ENCODE measurements at places on chromosomes 2 and 18. TPM values are rescaled to one million over a fixed set of nuclear protein-coding genes. Genes with fewer than 3 reads are reported as not detected.

Gene RND3
- total RNA-seq, result 99.1 TPM

Gene PLEKHH2
- 2.3 TPM for total RNA-seq

Gene NAT8
- not detected for total RNA-seq

Gene SCYGR7
- total RNA-seq, result not detected

Gene PSMD1
- total RNA-seq, result 119 TPM

DNA sequence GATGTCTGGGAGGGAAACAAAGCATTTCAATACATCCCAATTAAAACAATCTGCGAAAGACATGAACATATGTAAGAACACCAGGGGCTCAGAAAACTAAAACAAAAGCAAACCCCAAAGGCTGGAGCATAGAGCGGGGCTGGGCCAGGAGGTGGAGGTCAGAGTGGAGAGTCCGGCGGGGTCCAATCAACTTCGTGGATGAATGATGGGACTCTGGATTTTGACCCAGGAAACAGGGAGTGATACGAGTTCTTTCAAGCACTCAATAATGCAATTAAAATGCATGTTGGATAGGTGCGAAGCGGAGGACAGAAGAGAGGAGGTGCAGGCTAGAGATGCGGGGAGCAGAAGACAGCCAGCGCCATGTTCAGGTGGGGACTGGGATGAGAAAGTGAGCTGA, 200.7 kb upstream of the PXDN start:
- no peak overlapping the region for H3K4me3 ChIP-seq
- no peak for DNase-seq
- H3K4me1 ChIP-seq, result no peaks in the 10 kb centered on the region
- H3K36me3 ChIP-seq, result no peaks in the 10 kb centered on the region
- no peak overlapping the region for H3K27ac ChIP-seq

DNA sequence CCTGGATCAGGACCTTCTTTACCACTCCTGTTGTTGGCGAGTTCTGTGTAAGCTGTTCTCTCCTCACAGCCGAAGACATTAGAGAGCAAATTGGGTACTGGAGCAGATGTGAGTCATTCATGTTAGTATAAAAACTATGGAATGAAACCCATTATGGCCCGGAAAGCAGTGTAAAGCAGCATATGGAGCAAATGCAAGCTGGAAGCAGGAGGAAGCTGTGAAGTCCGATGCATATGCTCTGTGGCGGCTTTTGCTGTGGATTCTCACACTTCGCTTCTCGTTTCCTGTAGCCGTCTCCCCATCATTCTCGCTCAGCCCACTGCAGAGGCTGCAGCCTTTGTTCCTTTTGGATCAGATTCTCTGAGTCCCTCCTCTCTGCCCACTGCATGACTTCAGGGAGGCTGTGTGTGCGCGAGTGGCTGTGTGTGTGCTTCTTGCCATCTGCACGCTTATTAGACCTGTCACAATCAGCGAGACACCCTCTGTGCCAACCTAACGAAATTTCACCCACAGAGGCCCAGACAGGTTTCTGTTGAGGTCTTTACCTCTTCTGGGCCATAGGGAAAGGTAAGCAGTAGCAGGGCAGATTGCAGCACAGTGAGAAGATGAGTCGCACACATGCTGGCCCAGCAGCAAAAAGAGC, 3.3 kb upstream of the GALNT14 start:
- peaks cover 3% of the 10 kb centered on the region for H3K4me1 ChIP-seq
- H3K4me3 ChIP-seq, result no peak overlapping the region
- H3K27me3 ChIP-seq, result no peaks in the 10 kb centered on the region
- no peak overlapping the region for H3K27ac ChIP-seq

- no peaks in the 10 kb centered on the region for H3K36me3 ChIP-seq
- DNase-seq, result no peak
- H3K4me3 ChIP-seq, result no peak overlapping the region
- H3K4me1 ChIP-seq, result no peaks in the 10 kb centered on the region
- no peaks in the 10 kb centered on the region for H3K27me3 ChIP-seq
Observed at GRCh38 chr2:200584639-200585038, 1.2 kb upstream of the AOX1 start.
